Putamen (tissue), 1 donor: ENCODE measurements at places on chromosomes 13 and 19.

- peak; percentile 20 for DNase-seq
These were observed 170.6 kb downstream of the FLT1 start for GRCh38 chr13:28324181-28324789.

DNA sequence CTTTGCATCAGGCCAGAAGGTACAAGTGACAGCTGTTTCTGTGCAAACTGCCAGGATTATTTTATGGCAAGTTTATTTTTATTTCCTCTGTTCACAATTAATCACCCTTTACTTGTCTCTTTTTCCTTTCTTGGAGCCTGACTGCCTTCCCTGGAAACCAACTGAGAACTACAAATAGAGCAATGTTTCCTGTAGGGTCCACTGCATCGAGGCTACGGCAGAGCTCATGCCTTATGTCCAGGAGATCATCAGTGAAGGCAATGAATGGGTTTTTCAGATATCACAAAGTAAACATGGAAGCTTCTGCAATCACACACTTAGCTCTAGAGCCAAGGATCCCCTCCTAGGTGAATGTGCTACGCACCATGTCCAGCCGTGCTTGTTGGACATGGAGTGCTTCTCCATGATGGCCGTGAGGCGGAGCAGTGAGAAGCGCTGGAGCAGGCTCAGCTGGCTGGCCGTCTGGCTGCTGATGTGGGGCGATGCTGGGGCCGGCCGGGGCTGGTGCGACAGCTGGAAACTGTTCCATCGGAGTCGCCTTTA lies 110.9 kb downstream of the KL start:
- DNase-seq: no peak

DNA sequence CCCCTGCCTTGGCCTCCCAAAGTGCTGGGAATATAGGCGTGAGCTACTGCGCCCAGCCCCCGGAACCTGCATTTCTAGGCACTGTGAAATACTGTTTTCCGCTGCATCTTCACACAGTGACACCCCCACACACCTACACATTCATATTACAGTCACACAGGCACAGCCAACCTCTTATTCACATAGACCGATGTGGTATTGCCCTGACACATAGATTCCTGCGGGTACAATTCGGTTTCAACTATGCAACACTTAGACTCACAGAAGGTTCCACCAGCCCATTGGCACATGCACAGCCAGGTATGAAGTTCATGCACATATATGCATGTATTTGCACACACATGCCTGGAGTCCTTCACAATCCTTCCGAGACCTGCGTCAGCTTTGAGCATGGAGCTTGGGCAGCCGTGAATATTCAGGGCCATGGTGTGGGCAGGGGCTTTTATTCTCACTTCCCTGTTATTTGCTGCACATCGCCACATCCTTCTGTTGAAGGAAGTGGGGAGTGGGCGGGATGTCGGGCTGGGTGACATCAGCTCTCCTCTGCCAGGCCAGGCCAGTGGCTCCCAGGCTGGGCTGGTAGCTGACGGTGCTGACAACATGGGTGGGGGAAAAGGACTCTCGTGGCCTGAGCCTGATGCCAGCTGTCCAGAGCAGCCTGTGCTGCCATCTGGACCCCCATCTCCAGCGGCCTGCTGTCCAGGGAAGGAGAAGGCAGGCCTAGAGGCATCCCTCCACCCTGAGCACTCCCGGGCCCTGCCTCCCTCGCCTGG lies 5.4 kb upstream of the CDC37 start:
- DNase-seq: peak; percentile 66

DNA sequence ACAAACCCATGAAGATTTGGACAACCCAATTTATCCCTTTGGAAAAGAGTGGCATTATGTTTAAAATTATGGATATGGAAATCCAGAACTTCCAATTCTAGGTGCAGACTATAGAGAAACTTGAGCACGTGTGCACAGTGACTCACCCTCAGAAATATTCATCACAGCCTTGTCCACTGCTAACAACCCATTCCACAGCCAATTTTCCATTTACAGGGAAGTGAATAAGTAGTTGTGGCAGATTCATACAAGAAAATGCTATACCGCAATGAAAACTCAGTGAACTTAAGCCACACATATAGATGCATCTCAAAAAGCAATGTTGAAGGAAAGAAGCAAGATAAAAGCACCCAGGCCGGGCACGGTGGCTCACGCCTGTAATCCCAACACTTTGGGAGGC lies 133.3 kb downstream of the USP12 start:
- DNase-seq: no peak

DNA sequence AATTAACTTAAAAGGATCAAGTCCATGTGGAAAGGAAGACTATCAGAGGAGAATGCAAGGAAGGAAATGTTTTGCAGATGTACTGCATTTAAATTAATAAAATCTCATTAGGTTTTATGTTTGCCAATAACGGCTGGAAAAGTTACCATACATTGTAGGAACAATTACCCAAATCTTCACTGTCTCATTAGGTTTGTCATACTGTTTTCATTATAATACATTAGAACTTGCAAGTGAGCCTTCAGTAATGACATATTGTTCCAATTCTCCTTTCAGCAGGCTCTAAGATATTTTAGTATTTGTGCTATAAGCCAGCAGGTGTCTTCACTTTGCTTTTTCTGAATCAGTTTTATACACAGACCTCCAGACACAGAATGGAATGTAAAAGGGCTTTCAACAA lies 661.6 kb upstream of the KLHL1 start:
- DNase-seq: no peak

DNA sequence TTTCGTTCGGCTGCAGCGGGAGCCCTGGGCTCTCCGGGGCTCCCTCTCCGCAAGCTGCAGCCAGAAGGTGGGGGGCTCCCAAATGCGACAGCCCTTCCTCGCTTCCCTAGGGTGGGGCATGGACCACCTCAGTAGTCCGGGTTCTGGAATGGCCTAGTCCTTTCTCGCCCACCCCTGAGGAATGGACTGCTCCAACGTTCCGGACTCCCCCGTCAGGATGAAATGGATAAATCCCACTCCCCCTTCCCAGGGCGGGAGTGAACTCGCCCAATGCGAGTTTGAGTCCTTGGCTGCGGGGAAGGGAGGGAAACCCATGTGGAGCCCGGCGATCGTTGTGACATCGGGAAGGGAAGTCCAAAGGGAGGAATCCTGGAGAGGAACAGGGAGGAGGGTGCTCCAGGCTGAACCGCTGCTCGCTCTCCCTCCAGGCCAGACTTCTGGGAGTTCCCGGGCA lies 5.5 kb downstream of the HRC start:
- DNase-seq: peak; percentile 68
